ENCODE measurements at places on chromosomes 6 and 20.

DNA sequence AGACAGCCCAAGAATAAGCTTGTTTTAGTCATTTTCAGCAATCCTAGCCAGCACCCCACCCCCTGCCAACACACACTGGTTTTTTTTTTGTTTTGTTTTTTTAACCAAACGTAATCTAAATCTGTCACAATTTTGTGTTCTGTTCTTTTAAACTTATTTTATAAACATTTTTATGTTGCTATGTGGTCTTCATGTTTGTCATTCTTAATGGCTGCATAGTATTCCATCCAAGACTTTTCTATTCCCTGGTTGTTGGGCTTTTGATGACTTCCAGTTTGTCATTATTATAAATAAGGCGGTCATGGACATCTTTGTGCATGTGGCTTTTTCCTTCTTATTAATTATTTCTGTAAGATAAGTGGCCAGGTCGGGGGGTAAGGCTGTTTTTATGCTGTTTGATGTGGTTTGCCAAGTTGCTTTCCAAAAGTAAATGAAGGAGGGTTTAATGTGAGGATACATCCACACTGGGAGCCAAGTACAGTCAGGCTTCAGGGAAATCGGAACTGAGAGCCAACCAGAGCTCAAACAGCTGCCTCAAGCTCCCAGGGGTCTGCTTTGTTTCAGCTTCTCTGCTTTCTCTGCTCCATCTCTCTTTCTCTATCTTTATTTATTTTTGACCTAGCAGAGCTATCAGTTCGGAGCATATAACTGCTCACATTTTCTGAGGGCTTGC is 125.8 kb downstream of the VEGFA start:
- no peaks in the 10 kb centered on the region for H3K27me3 ChIP-seq
- DNase-seq = no peak
- peaks cover 9% of the 10 kb centered on the region for H3K4me1 ChIP-seq
- H3K36me3 ChIP-seq = no peaks in the 10 kb centered on the region

GRCh38 chr20:51362254-51362653 is 180.3 kb downstream of the NFATC2 start:
- H3K27me3 ChIP-seq = no peaks in the 10 kb centered on the region
- no peak overlapping the region for H3K27ac ChIP-seq
- H3K4me3 ChIP-seq = no peak overlapping the region
- DNase-seq = no peak
- no peaks in the 10 kb centered on the region for H3K4me1 ChIP-seq
- H3K36me3 ChIP-seq = no peaks in the 10 kb centered on the region

DNA sequence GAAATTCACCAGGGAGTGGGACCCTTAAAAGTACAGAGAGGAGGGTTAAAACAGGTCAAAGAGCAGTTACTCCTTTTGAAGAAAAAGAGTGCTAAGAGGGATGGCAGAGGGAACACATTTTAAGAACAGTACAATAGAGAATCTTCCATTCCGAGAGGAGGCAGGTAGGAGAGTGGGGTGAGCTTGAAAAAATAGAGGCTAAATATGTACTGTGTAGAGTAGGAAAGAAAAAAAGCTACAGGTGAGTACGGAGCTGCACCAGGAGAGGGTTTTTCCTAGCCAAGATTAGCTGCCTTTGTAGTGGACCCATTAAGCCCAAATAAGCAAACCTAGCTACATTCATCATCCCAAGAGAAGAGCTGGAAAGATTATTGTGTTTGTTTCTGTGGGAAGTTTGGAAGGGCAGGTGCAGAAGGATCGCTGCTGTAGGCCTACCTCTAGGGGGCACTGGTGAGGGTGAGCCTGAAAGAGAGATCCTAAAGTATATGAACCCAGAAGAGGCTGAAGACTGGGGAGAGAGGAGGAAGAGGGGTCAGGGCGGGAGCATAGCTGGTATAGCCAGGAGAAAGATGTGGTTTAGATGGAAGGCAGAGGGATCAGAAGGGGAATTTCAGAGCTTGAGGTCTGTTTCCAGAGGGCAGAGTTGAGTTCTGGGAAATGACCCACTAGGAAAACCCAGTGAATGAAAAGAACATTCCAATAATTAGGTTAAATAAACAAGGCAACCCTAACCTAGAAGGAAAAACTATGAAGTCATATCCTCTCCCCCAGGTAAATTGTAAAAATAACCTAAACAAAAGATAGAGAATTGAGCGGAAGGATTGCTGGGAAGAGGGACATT is 50.2 kb upstream of the HINT3 start:
- no peak overlapping the region for H3K4me3 ChIP-seq
- no peak overlapping the region for H3K27ac ChIP-seq
- no peaks in the 10 kb centered on the region for H3K27me3 ChIP-seq
- peaks cover 9% of the 10 kb centered on the region for H3K4me1 ChIP-seq

- H3K4me3 ChIP-seq = no peak overlapping the region
- H3K27me3 ChIP-seq = no peaks in the 10 kb centered on the region
- no peak overlapping the region for H3K27ac ChIP-seq
- DNase-seq = no peak
Measured at GRCh38 chr6:40794586-40794985, 207.4 kb upstream of the LRFN2 start.

- H3K4me3 ChIP-seq = no peak overlapping the region
- H3K27me3 ChIP-seq = no peaks in the 10 kb centered on the region
- H3K4me1 ChIP-seq = peaks cover 5% of the 10 kb centered on the region
- H3K36me3 ChIP-seq = no peaks in the 10 kb centered on the region
Measured at GRCh38 chr20:47777220-47777619, 8.1 kb downstream of the SULF2 start.

DNA sequence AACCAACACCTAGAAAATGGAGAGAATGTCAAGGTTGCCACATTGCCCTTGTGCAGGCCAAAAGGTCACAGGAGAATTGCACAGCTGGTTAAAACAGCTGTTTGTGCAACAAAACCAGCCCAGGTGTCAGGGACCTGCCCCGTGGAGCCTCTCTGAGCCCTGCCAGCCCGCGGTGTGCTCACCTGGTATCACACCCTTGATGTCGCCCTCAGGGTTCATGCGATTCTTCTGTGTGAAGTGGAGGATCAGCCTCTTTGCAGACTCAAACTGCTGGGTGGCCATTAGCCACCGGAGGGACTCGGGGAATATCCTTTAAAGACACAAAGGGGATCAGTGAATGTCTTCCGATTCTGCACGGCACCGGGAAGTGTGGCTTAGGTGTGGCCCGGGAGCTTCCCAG is 39.2 kb downstream of the PSMG4 start:
- DNase-seq = no peak
- no peak overlapping the region for H3K4me3 ChIP-seq
- H3K27me3 ChIP-seq = no peaks in the 10 kb centered on the region
- H3K4me1 ChIP-seq = no peaks in the 10 kb centered on the region
- H3K36me3 ChIP-seq = no peaks in the 10 kb centered on the region

GRCh38 chr20:1330075-1330830 is 1.3 kb upstream of the SDCBP2 start:
- H3K4me1 ChIP-seq = peaks cover 56% of the 10 kb centered on the region
- H3K27ac ChIP-seq = peak overlapping the region; percentile 100
- no peak overlapping the region for H3K4me3 ChIP-seq
- DNase-seq = peak; percentile 93
- H3K36me3 ChIP-seq = no peaks in the 10 kb centered on the region
- no peaks in the 10 kb centered on the region for H3K27me3 ChIP-seq

DNA sequence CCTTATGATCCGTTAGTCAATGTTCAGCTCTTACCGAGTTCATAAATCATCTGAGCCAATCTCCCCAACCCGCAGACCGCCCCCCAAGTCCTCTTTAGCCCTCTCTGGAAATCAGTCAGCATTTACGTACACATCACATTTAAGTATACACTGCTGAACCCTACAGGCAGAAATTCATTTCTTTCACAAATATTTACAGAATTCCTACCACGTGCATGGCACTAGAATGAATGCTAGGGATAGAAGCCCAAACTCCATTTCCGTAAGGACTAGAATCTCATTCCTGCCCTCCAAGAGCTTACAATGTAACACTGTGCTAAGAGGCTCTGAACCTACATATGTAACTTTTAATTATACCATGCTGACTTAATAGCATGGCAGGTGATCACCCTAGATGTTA is 1.8 kb downstream of the OSER1 start:
- H3K27ac ChIP-seq = peak overlapping the region; percentile 99
- no peaks in the 10 kb centered on the region for H3K27me3 ChIP-seq
- no peaks in the 10 kb centered on the region for H3K36me3 ChIP-seq
- DNase-seq = no peak
- no peak overlapping the region for H3K4me3 ChIP-seq

DNA sequence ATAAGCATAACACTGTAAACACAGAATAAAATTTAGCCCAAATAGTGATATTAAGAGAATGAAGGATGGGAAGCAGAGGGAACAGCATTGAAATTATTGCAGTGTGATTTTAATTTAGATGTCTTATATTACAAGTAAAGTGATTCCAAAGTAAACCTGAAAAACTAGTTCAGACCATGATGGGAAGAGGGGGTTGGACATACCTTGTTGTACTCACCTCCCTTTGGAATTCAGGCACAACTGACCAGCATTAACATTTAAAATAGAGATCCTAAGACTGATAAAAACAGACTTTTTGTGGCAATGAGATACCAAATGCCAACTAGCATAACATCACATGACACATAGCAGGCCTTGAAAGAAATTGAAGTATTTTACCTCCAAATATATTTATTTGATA is 262.6 kb upstream of the PRND start:
- no peaks in the 10 kb centered on the region for H3K4me1 ChIP-seq
- H3K36me3 ChIP-seq = no peaks in the 10 kb centered on the region
- no peak overlapping the region for H3K27ac ChIP-seq
- no peak for DNase-seq

Data from adrenal gland (tissue), 19 donors.